Activated naive CD8-positive, alpha-beta T cell treated with anti-CD3 and anti-CD28 coated beads for 36 hours (primary cell): ENCODE measurements at places on chromosomes 11 and 22.
A peak's percentile ranks its signal among the peaks of the same experiment; 100 is the strongest.

- DNase-seq: no peak
Measured at GRCh38 chr11:1163911-1164735, 6.4 kb downstream of the MUC5AC start.

DNA sequence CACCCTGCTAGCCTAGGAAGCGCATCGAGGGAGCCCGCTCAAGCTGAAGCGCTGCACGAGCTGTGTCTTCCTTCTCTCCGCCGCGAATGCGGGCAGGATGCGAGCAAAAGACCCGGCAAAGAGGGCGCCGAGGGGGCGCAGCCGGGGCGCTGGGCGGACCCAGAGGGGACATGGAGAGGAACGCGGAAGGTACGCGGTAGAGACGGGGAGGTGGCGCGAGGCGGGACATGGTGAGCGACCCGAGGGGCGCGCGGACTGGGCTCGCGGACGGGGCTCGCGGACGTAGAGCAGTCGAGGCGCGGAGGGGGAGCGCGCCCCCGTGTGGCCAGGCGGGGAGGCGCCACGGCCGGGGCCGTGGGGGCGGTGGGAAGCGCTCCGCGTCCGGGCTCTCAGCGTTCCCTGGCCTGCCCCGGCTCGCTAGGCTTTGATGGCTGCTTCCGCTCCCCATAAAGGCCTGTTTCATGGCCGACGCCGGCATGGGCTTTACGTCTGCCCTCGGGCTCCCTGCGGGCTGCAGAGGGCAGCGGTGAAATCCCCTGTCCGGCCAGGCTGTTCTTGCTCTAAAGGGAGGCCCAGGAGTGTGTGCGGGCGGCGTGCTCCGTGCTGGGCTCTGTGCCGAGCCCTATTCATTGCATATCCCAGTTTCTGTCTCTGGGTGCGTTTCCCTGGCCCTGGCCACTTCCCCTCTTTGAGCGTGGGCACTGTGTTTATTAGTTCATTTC, 31.2 kb upstream of the TRIM29 start:
- DNase-seq: peak; percentile 79

- DNase-seq: no peak
Measured at GRCh38 chr11:111986589-111986988, 38.6 kb upstream of the DLAT start.

GRCh38 chr22:25494774-25495173, 69.7 kb upstream of the GRK3 start:
- no peak for DNase-seq

DNA sequence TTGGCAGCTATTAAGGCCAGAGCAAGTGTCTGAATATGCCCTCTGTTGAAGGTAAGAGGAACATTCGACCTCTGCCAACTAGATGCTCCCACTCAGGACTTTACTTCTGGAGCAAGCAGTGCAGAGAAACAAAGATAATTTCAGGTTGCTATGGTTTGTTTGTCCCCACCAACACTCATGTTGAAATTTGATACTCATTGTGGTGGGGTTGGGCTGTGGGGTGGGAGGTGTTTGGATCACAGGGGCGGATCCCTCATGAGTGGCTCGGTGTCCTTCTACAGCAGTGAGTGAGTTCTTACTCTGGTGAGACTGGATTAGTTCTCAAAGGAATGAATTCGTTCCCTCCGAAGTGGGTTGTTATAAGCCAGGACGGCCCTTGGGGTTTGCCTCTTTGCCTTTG, 12.0 kb downstream of the OR8A1 start:
- DNase-seq: no peak

- DNase-seq: peak; percentile 58
Measured at GRCh38 chr22:46653596-46653995, 33.4 kb downstream of the GRAMD4 start.

DNA sequence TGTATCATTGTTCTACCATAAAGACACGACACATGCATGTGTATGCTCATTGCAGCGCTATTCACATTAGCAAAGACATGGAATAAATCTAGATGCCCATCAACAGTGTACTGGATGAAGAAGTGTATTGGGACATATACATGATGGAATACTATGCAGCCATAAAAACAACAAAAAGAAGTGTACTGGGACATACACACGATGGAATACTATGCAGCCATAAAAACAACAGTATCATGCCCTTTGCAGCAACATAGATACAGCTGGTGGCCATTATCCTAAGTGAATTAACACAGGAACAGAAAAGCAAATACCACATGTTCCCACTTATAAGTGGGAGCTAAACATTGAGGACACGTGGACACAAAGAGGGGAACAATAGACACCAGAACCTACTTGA, 22.7 kb downstream of the ARL14EP start:
- DNase-seq: no peak

- DNase-seq: no peak
Measured at GRCh38 chr11:112615891-112616290, 345.3 kb upstream of the NCAM1 start.

- no peak for DNase-seq
Measured at GRCh38 chr11:11545285-11546275, 76.2 kb downstream of the GALNT18 start.

DNA sequence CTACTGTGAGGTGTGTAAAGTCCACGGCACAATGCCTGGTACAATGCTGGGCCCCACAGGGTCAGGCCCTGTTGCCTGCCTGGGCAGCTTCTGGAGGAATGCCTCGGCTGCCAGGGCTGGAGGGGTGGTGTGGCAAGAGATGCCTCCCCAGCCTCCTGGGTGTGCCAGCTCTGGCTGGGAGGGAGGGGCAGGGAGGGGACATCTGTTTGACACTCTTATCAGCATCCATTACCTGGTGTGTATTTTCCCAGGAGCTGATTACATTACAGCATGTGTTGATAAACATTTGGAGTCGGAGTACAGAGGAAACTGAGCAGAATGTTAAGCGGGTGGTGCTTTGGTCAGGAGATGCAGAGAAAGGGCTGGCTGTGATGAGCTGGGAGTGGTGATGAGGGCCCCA, 11.0 kb upstream of the NECTIN1 start:
- no peak for DNase-seq

GRCh38 chr11:35330931-35331330, 88.4 kb downstream of the SLC1A2 start:
- DNase-seq: no peak

- DNase-seq: no peak
Measured at GRCh38 chr22:37459206-37459605, 27.0 kb downstream of the MFNG start.

GRCh38 chr11:8671651-8672062, 10.8 kb downstream of the TRIM66 start:
- no peak for DNase-seq

GRCh38 chr11:786235-787083, 3.4 kb downstream of the CEND1 start:
- DNase-seq: no peak

- no peak for DNase-seq
Measured at GRCh38 chr11:75040167-75040770, 51.5 kb downstream of the NEU3 start.

DNA sequence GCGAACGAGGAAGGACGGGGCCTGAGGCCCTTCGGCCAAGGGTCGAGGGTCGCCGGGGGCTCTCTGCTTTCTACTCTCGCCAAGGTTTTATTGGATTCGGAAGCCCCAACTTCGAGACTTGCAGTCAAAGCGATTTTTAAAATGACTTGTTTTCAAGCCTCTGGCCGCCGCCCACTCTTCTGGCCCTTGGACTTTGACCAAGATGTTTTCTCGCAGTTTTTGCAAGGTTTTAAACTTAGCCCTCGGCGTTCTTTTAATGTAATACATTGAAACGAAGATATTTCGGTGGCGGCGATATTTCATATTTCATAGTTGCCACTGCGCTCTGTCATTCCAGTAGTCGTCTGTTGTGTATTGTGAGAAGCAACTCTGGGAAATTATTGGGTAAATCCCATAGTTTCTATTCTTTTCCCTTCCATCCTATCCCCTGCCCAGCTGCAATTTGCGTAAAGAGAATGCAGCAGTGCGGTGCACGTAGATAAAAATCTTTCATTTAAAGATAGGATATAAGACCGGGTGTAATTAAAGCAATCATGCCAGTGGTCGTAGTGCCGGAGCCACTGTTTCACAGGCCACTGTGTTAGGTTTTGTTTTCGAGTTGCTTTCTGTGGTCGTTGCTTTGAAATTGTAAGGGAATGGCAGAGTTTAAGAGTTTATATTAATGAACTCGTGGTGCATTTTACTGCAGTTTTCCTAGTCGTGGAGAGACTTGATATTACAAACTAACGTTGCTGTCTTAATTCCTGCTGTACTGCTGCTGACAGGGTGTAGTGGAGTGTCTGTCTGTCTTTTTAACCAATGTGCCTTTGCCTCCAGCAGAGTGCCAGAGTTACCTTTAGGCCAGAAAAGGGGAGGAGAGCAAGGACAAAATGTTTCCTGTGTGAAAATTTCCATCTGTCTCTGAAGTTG, 702 bp downstream of the BIRC2 start:
- DNase-seq: peak; percentile 16

- DNase-seq: no peak
Measured at GRCh38 chr11:13859892-13860291, 102.6 kb upstream of the SPON1 start.

DNA sequence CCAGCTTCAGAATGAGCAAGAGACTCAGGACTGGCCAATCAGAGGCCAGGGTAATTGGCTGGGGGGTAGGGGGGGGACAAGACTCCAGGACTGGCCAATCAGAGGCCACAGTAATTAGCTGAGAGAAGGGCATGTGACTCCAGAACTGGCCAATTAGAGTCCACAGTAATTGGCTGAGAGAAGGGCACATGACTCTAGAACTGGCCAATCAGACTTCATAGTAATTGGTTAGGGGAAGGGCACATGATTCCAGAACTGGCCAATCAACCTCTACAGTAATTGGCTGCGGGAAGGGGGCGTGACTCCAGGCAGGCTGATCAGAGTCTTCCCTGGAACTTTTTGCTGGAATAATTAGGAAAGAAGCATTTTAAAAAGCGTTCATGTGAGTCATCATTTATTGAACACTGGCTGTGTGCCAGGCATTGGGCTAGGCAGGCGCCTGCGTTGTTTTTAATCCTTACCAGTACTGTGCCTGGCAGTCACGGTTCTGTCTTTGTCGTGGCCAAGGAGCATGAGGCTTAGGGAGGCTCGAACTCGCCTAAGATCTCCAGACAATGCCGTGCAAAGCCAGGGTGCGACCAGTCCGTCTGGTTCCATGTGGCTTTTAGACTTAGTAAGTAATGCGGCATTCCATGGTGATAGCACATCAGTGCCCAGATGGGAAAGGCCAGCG, 508.1 kb downstream of the TBC1D22A start:
- no peak for DNase-seq

GRCh38 chr22:22721681-22722354, 77.4 kb downstream of the GGTLC2 start:
- peak; percentile 58 for DNase-seq

DNA sequence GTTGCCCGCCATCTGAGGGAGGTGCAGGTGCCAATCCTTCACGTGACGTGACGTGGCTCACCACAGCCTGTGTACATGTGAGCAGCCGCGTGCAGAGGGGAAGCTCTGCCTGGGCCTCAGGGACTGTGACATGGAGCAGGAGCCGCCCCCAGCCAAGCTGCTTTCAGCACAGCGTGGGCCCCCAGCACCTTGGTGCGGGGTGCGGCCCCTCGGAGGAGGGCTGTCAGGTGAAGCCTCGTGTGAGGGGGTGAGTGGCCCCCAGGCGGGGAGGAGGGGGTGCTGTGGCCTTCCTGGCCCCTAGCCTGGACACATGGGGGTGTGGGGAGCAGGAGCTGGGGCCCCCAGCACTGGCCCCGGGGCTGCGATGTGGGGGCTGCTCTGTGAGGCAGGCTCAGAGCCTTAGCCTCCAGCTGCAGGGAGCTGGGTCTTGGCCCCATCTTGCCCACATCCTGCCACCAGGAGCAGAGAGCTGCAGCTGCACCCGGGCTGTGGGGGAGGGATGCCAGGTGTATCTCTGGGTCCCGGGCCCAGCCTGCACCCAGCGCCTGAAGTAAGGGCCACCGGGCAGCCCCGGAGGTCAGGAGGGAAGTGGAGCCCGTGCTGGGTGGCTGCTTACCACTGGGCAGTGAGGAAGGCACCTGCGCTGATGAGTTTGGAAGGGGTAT, at the start of gene ADORA2A:
TSS of gene ADORA2A (plus strand) at position 100 of the 665 bp plus-strand sequence. CDS start 5,806 bp downstream, outside the sequence.
- peak; percentile 87 for DNase-seq

GRCh38 chr22:27154717-27155116, 497.3 kb downstream of the MIAT start:
- no peak for DNase-seq

- DNase-seq: no peak
Measured at GRCh38 chr11:77232242-77232641, 69.2 kb downstream of the GDPD4 start.

DNA sequence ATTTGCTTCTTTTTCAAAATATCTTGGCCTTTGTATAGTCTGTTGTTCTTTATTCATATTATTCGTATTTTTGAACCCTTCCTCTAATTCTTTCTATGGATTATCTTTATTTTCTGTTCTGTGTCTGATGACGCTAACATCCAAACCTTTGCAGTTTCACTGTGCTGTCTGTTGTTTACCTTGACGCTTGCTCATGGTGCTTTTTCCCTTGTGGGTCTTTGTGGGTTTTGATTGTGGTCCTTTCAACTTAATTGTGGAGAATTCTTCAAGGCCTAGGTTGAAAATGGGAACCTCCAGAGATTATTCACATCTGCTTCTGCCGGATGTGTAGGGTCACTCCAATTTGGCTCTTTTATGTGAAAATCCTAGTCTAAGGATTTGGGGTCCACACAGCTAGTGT, 34.6 kb downstream of the PARVG start:
- DNase-seq: no peak

GRCh38 chr11:12409621-12410005, 32.2 kb downstream of the PARVA start:
- no peak for DNase-seq

DNA sequence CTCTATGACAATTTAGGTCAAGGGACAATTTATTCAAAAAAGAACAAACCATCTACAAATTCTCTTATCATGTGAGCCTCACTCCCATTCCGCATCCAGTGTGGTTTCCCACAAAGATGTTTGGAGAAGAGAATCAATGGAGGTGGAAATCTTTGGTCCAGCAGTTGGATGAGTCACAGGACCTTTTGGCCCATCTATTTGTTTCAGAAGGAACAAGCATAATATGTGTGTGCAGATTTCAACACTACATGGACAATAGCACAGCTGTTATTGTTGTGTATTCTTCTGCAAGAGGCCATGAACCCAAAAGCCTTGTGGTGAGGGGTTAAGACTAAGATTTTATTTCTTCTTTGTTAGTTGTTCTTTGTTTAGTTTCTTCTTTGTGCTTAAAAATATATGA, 61.6 kb downstream of the OR10A6 start:
- no peak for DNase-seq

DNA sequence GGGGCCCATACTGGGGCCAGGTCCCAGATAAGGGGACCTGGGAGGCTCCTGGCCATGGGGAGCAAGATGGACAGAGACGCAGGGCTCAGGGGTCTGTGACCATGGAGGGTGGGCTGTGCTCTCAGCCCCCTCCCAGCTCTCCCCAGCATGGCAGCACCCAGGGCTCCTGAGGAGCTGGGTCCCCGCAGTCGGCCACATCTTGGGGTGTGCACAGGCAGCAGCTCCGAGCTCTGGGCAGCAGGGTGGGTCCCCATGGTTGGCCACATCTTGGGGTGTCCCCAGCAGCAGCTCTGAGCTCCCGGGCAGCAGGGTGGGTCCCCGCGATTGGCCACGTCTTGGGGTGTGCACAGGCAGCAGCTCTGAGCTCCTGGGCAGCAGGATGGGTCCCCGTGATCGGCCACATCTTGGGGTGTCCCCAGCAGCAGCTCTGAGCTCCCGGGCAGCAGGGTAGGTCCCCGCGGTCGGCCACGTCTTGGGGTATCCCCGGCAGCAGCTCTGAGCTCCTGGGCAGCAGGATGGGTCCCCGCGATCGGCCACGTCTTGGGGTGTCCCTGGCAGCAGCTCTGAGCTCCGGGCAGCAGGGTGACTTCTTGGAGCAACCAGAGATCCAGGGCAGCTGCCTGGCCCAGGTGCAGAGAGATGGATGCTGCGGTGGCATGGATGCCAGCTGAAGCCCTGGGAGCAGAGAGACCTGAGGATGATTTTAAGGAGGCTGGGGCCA, 18.3 kb upstream of the MUC5B start:
- no peak for DNase-seq
